Uterus (tissue), 4 donors: ENCODE measurements at places on chromosomes 1 and 21.

DNA sequence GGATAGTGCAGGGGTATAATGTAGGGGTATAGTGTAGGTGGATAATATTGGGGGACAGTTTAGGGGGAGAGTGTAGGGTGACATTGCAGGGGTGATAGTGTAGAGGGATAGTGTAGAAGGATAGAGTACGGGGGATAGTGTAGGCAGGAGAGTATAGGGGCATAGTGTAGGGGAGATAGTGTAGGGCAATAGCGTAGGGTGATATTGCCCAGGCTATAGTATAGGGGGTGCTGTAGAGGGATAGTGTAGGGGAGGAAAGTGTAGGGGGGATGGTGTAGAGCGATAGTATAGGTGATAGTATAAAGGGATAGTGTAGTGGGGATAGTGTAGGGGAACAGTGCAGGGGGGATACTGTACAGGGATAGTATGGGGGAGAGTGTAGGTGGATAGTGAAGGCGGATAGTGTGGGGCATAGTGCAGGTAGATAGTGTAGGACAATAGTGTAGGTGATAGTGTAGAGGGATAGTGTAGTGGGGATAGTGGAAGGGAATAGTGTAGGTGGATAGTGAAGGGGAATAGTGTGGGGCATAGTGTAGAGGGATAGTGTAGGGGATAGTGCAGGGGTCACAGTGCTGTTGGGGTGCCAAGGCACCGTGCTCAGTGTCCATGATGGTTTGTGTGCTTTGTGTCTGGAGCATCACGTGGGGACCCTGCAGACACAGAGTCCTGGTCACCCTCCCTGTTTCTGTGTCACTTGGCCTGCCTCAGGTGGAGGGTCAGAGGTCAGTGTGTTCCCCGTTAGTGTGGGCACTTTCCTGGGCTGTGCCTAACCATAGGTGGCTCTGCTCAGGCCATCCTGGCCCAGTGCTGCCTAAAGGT, 10.5 kb upstream of the ARF1 start:
- DNase-seq: no peak

- DNase-seq: no peak
Measured at GRCh38 chr1:106222403-106222802, 834.1 kb upstream of the PRMT6 start.

DNA sequence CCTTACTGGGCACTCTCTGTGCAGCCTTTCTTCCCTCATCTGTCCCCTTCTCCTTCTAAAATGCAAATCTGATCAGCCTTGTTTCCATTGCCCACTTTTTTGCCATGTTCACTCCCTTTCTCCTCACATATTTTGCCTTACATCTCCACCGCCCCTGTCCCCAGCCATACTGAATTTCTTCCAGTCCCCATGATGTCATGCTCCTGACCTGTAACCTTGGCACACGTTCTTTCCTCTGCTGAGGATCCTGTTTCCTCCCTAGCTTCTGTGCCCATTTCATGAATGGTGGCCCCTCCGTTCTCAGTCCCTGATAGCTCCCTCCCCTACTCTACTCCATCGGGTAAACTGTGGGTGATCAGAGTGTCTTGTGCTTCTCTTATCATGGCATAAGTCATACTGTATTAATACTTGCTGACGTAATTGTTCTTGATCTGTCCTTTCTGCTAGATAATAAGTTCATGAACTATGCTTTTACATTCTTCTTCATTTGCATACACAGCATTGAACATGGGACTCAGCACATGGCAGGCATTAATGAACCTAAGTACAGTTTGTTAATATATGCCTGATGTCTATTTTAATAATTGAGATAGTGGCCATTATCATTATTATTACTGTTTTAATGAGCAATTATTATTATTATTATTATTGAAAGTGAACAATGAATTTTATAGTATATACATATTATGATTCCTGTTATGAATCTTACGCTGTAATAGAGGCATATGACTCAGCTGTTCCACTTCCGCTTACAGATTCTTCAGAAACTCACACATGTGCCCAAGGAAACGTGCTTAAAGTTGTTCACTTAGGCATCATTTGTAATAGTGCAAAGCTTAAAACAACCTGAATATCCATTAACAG, 28.5 kb downstream of the MAP3K21 start:
- no peak for DNase-seq

- no peak for DNase-seq
Measured at GRCh38 chr1:212542761-212543187, 65.8 kb upstream of the ATF3 start.

GRCh38 chr1:160161965-160162705, 10.7 kb downstream of the ATP1A4 start:
- no peak for DNase-seq

DNA sequence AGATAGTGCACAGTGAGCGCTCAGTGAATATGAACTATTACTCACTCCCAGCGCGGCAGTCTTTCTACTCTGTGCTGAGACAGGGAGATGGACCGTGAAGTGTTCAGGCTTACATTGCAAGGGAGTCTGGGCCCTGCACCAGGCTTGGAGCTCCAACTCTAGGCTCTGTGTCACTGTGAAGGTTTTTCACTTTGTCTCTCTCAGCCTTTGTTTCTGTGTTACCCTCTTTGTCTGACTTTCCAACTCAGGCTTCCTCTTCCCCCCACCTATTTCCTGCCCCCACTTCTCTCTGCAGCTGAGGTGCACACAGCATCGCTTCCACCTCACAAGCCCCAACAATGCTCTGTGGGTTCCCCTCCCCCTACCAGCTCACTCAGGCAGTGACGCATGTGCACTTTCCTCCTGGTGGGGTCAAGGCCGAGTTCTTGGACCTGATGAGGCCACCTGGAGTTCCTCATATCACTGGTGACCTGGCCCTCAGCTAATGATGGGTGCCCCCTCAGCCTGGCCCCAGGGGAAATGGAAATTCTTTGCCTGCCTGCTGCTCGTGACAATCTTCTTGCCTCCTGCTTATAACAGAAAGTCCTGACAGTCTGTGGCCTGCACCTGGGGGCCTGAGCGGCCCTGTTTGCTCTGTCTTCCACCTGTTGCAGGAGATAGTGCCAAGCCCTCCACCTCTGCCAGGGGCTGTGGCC, 1.1 kb upstream of the LCK start:
- peak; percentile 77 for DNase-seq

- DNase-seq: peak; percentile 19
Measured at GRCh38 chr1:217542136-217542777, 88.6 kb downstream of the GPATCH2 start.

- DNase-seq: no peak
Measured at GRCh38 chr1:46175243-46175642, 356 bp downstream of the TSPAN1 start.

DNA sequence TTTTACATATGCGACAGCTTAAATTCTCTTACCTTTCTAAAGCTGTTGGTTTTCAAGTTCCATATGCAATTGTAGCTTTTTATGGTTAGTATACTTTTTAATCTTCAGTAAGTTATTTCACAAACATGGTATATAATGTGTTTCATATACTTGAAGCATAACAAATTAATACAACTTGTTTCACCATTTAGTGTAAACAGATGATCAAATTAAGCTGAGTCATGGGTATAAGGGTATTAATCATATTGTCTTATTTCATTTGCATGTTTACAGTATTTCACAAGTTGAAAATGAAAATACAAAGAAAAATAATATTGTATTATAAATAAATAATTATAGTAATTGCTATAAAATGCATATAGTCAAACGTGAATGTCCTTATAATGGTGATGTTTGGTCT, 92.1 kb downstream of the PTPRC start:
- no peak for DNase-seq

DNA sequence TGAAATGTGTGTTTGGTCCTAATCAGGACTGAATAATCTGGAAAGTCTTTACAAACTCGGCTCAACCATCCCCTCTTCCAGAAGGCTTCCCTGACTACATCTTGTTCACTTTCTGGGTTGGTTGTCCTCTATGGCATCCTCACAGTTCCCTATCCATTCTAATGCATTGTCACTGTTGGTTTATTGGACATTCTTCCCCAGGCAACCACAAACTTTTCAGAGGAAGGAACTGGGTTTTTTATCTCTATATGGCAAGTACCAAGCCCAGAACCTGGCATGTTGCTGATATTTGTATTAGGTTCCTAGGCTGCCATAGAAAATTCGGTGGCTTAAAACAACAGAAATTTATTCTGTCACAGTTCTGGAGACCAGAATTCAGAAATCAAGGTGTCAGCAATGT, 363.5 kb upstream of the ST6GALNAC5 start:
- no peak for DNase-seq

- DNase-seq: no peak
Measured at GRCh38 chr1:189962181-189962580, 515.5 kb downstream of the BRINP3 start.

- peak; percentile 5 for DNase-seq
Measured at GRCh38 chr1:43440358-43440757, 13.4 kb downstream of the HYI start.

GRCh38 chr1:20138961-20139550, at the start of gene PLA2G2F:
TSS of gene PLA2G2F (plus strand) at chr1:20139323. CDS start at chr1:20139428, 105 bp downstream.
- DNase-seq: no peak

- DNase-seq: no peak
Measured at GRCh38 chr1:197343663-197344273, 75.7 kb downstream of the CRB1 start.

- DNase-seq: no peak
Measured at GRCh38 chr1:59142311-59143132, 154.4 kb upstream of the FGGY start.

DNA sequence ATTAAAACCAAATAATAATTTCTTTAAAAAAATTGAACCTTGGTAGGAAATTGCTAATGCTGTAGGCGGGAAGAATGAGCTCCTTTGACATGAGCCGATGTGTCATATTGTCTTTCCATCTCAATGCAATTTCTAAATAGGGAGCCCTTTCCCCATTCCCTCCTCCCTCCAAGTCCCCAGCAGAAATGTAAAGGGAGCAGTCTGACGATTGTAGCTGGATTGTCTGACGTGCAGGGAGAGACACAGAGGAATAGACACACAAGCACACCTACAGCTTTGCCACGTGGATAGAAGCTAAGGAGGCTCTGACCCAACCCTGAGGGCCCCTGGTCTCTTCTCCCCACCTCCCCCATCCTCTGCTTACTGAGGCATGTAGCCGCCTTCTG, 3.6 kb upstream of the SYT6 start:
- DNase-seq: no peak

DNA sequence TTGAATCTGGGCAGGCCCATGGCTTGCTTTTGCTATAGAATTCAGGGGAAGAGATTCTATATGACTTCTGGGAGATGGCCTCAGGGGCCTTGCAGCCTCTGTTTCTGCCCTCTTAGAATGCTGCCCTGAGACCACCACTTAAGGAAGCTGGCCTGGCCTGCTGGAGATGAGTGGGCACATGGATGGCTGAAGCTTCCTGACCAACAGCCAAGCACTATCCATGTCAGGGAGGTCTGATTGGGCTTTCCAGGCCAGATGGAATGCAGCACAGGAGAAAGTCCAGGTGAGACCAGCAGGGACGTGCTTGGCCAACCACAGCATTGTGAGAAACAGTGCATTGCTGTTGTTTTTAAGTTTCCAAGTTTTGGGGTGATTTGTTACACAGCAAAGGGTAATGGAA, 308.1 kb downstream of the PTPRU start:
- no peak for DNase-seq

GRCh38 chr1:179153217-179153616, 71.3 kb downstream of the TOR3A start:
- DNase-seq: no peak

DNA sequence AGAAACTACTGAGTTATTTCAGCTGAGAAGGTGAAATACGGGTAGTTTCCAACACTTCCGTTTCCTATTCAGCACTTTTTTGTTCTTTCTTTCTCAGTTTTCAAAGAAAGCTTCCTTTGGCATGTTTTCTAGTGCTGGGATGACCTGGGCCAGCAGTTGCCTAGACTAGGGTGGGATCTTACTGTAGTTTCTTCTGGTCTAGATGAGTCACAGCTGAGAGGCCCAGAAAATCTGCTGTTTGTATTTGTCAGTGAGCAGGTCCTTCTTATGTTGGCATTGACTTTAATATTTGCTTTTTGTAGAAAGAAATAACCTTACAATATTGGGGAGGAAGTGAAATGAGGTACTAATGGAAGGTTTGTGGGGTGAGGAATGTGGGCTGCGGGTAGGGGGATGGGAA, 22.2 kb downstream of the C1orf21 start:
- no peak for DNase-seq

- no peak for DNase-seq
Measured at GRCh38 chr21:31459457-31459856, 115.4 kb upstream of the TIAM1 start.

DNA sequence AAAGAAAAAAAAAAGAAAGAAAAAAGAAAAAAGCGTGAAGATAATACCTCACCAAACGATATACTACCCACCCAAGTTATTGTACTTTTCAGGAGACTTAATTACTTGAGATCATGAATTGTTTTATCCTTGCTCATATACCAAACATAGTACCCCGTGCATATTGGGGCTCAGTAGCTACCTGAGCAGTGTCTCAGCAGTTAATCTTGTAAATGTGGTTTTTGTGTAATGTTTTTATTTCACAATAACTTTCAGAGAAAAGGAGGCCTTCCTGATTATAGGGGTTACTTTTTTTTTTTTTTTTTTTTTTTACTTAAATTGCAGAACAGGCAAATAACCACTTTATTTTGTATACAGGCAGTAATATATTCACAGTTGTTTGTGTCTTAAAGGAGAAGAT, 80.3 kb downstream of the OSBPL9 start:
- DNase-seq: no peak

DNA sequence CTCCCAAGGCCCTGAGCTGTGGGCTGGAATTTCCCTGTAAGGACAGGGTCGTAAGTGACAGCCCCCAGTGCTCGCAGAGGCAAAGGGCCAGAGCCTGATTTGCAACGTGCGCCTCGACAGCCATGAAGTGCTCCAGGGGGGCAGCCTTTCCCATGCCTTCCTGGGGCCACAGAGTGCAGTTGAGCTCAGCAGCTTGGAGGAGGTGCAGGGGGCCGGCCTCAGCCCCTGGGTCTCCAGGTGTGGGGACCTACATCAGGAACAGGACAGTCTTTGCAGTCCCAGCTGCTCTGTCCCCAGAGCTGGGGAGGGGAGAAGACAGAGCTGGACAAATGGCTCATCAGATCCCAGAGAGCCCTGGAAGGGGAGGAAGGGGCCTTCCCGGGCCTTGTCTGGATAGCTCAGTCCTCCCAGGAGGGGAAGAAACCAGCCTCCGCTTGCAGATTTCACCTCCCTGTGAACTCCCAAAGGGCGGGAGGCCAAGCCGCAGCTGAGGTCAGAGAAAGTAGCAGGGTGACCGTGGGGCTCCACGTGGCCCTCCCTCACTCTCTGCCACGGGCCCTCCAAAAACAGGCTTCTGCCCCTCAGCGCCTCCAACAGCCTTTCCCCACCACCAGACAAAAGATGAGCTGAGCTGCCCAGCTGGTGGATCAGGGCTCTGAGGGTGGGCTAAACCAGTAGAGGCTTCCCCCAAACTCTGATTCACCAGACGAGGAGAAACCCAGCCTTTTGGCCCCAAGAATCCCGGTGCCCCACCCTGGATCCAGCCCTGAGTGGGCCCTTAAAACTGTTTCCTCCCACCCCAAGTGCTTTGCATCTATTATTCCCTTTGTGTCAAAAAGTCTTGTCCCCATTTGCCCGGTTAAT, 76.5 kb downstream of the DHRS3 start:
- DNase-seq: peak; percentile 54

- no peak for DNase-seq
Measured at GRCh38 chr1:935751-936231, 12.1 kb downstream of the SAMD11 start.
